ENCODE measurements at places on chromosomes 12 and 14.

DNA sequence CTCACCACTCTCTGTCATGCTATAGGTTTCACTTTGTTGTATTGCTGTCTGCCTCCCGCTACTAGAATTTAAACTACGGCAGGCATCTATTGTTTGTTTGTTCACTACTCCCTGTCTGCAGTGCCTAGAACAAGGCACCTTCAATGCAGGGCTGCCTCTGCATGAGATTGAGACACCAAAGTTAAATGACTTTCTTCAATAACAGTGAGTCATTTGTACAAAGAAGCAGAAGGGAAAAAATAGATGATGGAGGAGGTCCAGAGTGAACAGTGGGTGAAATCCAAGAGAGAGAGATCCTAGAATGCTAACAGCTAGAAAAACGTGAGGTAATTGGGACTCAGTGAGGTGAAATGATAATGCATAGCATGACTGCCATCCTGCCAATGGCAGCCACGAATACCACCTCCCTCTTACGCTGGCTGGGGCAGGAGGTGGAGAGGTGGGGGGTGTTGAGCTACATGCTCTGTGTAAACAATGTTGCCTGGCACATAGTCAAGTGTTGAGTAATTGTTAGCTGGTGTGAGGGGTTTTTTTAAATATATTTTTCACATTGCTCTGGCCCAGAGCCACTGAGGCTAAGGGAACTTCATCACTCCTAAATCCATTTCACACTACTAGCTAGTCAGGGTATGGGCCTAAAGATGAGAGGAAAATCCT, 367.6 kb downstream of the RPS29 start:
- no peak for DNase-seq

- DNase-seq, result peak; percentile 73
These were observed 63.5 kb downstream of the CLMN start for GRCh38 chr14:95256002-95256775.

GRCh38 chr14:56216626-56217379, 98.6 kb downstream of the PELI2 start:
- DNase-seq, result peak; percentile 72

DNA sequence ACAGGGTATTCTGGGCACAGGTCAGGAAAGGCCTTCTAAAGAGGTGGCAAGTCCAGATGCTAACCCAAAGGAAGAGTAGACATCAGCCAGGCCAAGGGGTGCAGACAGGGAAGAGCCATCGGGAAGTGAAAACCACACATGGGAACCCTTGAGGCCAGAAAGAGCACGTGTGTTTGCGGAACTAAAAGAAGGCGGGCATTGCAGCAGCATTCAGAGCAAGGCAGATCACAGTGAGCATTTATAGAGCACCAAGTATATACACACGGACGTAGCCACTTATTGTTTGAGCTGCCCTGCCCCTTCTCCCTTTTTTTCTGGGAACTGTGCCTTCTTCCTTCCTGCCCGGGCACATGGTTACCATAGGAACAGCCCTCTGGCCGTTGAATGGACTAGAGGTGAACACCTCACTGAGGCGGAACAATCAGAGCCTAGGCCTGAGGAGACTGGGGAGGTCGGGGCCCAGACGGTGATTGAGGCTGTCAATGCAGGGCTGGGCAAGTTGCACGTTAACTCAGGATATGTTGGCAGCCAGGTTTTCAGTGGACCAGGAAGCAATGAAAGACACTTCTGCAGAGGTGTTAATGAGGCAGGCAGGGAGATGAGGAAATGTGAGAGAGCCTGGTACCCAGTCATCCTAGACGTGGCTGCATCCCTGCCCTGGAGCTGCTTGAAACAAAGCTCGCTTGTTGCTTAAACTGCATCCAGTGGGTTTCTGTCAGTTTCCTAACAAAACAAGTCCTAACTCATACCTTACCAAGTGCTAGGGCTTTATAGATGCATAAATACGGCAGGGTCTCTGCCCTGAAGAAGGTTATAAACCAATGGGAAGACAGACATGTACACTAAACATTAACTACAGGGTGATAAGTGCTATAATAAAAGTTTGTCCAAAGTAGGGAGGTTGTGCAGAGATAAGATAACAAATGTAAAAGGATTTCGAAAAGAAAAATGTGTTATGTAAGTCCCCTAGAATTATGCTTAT, 34.2 kb downstream of the MOAP1 start:
- DNase-seq, result no peak

DNA sequence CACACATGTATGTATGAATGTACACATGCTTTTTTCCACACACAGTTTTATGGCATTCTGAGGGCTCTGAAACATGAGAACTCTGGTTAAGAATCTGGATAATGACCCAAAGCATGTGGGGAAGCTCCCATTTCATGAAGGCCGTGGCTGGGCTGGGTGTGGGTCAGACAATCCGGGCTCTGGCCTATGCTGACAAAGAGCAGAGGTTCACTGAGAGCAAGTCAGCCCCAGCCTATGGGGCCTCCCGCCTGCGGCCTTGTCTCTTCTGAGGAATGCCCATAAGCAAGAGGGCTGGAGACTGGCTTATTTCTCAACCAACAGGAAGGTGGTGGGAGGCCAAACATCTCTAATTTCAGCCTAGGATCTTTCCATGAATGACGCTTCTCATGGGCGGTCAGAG, 8.5 kb downstream of the MYH6 start:
- DNase-seq, result no peak

DNA sequence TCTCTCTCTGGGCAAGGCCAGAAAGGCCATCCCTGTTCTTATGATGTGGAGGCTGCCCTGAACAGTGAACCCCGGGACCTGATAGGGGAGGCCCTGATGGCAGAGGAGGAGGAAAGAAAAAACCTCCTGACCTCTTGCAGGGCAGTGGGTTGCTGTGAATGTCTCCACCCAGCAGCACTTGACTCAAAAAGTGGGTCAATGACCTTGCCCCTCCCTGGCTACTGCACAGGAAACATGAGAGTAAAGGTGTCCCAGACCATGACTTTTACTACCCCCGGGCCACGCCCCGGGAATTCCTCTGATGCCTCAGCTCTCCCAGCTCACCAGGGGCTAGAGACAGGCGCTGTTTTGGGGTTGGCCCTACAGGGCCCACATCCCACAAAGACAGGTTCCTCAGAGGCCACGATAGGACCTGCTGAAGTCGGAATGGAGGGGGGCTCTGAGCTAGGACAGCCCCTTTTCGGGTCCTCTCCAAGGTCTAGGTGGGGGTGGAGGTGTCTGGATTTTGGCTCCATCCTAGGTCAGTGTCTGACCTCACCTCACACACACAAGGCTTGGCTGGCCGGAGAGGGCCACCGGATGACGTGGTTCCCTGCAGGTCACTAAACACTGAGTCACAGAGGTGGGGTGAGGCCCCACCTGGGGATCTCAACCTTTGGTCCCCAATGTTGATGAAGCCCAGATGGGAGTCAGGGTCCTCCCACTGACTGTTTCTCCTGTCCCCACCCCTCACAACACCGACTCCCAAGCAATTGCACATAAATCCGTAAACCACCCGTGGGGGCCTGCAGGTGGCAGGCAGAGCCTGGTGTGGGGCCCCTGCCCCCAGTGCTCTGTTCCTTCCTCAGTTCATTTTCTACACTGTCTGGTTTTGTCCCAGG, 1.6 kb downstream of the RHOF start:
- DNase-seq, result no peak

DNA sequence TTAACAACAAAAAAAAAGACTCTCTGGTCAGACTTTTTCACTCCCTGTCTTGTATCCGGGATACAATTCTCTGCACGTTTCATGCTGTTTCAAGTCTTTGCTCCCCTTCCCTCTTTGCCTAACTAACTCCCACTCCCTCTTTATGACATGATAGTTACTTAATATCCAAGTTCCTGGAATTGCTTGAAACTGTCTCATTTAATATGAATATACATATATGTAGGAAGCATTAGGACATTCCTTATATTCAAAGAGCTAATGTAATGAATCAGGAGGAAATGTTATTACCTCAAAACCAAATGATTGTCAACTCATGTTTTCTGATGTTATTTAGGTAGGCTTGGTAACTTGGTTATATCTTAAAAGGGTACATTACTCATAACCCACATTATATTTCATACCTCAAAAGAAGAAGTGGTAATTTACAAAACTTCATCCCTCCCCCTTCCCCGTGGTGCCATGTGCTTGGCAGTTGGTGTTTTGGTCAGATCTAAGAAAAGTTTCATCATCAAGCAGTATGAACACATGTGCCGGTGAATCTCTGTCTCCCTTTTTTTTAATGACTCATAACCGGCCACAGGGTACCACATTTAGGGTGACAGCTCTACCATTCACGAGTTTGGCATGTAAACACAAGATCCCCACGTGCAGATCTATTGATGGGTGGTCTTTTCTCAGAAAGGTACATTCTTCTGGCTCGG, 56.5 kb downstream of the HCAR2 start:
- DNase-seq, result no peak

- peak; percentile 31 for DNase-seq
These were observed at the start of gene NTS for GRCh38 chr12:85874031-85874461. TSS of gene NTS (plus strand) at chr12:85874295. CDS start at chr12:85874404, 109 bp downstream.

DNA sequence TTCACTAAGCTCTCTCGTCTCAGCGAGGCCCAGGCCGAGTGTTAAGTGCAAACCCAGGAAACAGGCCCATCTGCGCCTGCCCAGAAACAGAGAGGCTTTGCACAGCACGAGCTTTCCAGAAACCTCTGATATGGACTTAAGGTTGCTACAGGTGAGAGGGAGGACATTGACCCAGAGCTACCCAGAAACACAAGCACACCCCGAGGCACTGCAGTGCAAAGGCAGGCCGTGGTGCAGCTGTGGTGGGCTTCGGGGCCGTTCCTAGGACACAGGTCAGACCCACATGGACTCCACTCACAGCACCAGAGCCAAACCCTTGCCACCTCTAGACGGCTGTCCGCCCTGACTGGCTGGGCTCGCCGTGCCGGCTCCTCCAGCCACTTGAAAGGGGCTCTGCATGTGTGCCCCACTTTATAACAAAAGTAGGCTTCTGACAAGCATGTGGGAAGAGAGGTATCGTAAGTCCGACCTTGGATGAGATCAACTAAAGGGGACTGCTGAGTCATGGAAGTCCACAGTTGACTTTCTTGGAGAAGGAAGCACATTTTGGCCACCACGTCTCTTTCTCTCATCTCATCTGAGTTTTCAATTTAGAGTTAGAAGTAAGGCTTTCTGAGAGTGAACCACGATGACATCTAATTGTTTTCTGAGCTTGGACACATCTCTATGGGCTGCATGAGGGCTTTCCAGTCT, 38.2 kb downstream of the CACNA2D4 start:
- no peak for DNase-seq

- DNase-seq, result no peak
These were observed 750 bp upstream of the DBX2 start for GRCh38 chr12:45051572-45052125.

DNA sequence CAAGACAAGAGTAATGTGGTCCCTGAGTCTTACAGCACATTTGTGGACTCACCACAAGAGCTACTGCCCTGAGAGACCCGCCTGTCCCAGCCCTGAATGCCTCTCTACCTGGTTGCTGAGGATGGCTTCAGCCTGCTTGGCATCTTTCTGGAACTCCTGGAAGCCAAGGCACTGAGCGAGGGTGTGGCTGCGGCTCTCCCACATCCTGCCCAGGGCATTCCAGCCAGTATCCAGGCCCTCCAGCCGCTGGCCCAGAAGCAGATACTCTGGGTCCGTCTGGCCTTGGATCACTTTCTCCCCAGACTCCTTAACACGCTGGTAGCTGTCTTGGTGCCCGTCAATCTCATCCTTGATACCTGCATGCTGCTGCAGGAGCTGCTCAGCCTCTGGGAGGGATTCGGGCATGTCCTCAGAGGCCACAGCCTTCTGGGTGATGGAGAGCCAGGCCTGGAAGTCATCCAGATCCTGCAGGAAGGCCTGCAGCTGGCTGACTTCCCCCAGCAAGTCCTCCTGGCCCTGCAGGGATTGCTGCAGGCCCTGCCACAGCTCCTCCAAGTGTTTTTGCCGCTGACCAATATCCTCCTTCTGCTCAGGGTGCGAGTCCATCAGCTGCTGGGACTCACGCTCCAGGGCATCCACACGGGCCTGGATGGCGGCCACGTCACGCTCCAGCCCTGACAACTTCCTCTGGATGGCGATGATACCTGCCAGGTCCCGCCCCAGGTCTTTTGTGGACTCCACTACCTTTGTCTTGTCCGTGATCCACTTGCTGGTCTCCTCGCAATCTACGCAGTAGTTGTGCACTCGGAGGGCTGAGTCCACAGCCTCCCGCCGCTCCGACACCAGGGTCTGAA, 82.3 kb downstream of the PLEKHG3 start:
- no peak for DNase-seq

DNA sequence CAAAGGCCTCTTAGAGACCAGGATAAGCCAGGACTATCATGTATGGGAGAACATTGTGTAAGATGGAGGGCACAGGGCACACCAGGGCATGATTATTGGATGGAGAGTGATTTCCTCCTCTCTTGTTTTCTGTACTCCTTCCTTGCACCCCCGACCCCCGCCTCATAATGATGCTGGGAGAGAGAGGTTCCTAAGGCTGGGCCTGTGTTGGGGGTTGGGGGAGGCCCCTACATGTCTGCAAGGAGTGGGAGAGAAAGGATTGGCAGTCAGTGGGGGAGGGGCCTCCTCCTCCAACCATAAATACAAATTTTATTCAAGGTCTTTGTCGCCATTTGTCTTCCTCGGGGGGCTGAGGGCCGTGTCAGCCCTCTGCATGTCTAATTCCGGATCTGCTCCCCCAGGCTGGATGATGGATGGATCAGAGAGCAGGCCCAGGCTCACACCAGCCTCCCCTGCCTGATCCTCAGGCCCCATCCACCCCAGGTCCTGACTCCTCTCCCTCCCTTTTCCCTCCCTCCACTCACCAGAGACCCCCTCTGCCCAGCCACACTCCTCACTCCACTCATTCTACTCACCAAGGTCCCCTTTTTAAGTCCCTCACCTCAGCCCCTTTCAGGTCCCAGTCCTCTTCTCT, 2.0 kb upstream of the C1QL4 start:
- no peak for DNase-seq

GRCh38 chr12:49905718-49906314, 2.1 kb upstream of the FAIM2 start:
- DNase-seq, result no peak

- no peak for DNase-seq
These were observed 2.7 kb upstream of the TSPAN31 start for GRCh38 chr12:57741844-57742738.

DNA sequence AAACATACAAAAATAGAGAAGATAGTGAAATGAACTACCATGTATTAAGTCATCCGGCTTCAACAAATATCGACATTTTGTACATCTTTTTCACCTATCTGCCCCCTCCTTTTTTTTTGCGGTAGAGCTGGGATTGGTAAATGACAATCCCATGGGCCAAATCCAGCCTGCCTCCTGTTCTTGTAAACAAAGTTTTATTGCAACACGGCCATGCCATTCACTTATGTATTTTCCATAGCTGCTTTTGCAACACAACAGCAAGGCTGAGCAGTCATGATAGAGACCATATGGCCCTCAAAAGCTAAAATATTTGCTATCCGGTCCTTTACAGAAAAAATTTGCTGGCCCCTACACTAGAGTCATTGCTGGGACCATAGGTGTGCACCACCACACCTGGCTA, 58.1 kb upstream of the PLEKHG3 start:
- DNase-seq, result no peak

- no peak for DNase-seq
These were observed 120.0 kb downstream of the TTLL5 start for GRCh38 chr14:75781096-75781495.

- DNase-seq, result no peak
These were observed 1662.6 kb upstream of the SEL1L start for GRCh38 chr14:83196236-83196635.
